ENCODE measurements at places on chromosomes 1 and 21. TPM values are rescaled to one million over a fixed set of nuclear protein-coding genes. Genes with fewer than 3 reads are reported as not detected.
A peak's percentile ranks its signal among the peaks of the same experiment; 100 is the strongest.

TSPEAR gene
- total RNA-seq, result not detected

IVL gene
- total RNA-seq, result not detected

ST6GALNAC5 gene
- total RNA-seq, result not detected

OR6K3 gene
- total RNA-seq, result not detected

MRPL24 gene
- total RNA-seq, result 65.8 TPM

DNA sequence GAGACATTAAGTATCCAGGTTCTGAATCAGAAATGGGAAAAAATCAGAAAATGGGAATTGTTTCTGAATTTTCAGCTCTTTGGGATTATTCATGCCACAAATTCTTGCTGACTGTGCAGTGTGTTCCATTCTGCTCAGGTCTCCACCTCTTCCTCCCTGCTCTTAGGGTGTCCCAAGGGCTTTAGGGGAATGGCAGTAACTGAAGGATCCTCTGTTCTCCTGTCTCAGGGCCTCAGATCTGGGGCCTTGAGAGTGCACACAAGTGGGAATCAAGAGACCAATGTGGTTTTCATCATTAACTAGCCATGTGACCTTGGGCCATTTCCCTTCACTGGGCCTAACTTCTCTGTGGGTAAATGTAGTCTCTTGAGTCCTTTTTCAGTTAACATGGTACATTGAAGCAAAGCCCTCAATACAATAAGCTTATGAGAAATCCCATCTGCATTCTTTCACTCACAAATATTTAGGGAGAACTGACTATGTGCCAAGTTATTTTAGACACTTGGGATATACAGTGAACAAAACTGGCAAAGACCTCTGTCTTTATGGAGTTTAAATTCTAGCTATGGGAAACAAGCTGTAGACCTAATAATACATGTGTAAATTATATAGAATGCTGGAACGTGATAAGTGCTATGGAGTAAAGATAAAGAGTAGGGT is 75.7 kb upstream of the SPATA6 start:
- H3K4me3 ChIP-seq, result no peak overlapping the region
- H3K27me3 ChIP-seq, result peaks cover 4% of the 10 kb centered on the region
- H3K4me1 ChIP-seq, result no peaks in the 10 kb centered on the region

DNA sequence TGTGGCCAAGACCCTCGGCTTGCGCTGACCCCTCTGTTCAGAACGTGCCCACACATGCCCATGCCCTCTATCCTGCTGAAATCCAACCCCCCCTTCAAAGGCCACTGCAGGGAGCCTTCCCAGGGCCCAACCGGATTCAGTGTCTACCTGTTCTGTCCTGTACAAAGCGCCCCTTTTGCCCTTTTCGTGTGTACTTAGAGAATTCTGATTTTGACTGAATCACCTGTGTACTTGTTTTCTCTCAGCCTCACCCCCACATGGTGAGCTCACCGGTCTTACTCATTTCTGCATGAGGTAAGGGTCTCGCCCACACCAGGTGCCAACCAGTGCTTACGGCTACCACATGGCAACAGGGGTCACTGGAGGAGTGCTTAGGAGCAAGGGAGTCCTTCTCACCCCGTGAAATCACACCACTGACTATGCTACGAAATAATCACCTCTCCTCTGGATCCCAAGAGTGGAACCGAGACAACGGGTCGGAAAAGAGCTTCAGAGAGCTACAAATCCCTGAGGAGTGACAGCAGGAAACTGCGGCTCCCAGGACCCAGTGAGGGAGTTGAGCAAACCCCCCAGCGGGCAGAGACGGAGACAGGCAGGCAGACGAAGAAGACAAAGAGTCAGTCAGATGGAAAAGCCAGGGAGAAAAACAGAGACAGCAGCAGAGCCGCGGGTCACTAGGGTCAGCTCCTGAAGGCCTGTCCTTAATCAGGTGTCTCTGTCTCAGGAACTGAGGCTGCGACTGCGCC is 2.1 kb upstream of the S100A2 start:
- H3K4me3 ChIP-seq, result no peak overlapping the region
- H3K36me3 ChIP-seq, result no peaks in the 10 kb centered on the region
- peak overlapping the region; percentile 59 for H3K27ac ChIP-seq

GRCh38 chr1:211527006-211527405 is 35.0 kb upstream of the RD3 start:
- no peak for DNase-seq
- no peaks in the 10 kb centered on the region for H3K36me3 ChIP-seq
- peaks cover 6% of the 10 kb centered on the region for H3K27me3 ChIP-seq
- no peak overlapping the region for H3K27ac ChIP-seq
- peak overlapping the region; percentile 26 for H3K4me3 ChIP-seq
- H3K4me1 ChIP-seq, result peaks cover 14% of the 10 kb centered on the region

- peaks cover 32% of the 10 kb centered on the region for H3K27me3 ChIP-seq
- no peaks in the 10 kb centered on the region for H3K4me1 ChIP-seq
- no peak overlapping the region for H3K27ac ChIP-seq
- DNase-seq, result no peak
- no peak overlapping the region for H3K4me3 ChIP-seq
Observed at GRCh38 chr1:29478879-29479278, 242.6 kb downstream of the PTPRU start.

- H3K27ac ChIP-seq, result no peak overlapping the region
- H3K4me3 ChIP-seq, result no peak overlapping the region
- no peaks in the 10 kb centered on the region for H3K36me3 ChIP-seq
- H3K27me3 ChIP-seq, result peaks cover 12% of the 10 kb centered on the region
- peaks cover 4% of the 10 kb centered on the region for H3K4me1 ChIP-seq
Observed at GRCh38 chr1:234307726-234308125, 65.5 kb upstream of the COA6 start.

DNA sequence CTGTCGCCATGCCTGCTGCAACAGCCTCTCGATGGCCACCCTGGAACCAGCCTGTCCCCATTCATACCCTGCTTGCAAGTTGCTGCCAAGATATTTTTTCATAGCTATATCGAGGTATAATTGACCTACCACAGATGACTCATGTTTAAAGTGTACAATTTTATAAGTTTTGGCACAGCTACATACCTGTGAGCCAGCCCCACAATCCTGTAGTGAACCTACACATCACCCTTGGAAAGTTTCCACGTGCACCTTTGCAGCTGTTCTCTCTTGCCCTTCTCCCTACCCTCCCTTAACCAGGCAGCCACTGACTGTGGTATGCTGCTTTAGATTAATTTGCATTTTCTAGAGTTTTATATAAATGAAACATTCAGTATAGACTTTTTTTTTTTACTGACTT is 23.0 kb upstream of the KCNJ6 start:
- DNase-seq, result no peak
- no peak overlapping the region for H3K4me3 ChIP-seq
- no peaks in the 10 kb centered on the region for H3K36me3 ChIP-seq
- H3K27ac ChIP-seq, result no peak overlapping the region
- H3K4me1 ChIP-seq, result no peaks in the 10 kb centered on the region
- H3K27me3 ChIP-seq, result no peaks in the 10 kb centered on the region

DNA sequence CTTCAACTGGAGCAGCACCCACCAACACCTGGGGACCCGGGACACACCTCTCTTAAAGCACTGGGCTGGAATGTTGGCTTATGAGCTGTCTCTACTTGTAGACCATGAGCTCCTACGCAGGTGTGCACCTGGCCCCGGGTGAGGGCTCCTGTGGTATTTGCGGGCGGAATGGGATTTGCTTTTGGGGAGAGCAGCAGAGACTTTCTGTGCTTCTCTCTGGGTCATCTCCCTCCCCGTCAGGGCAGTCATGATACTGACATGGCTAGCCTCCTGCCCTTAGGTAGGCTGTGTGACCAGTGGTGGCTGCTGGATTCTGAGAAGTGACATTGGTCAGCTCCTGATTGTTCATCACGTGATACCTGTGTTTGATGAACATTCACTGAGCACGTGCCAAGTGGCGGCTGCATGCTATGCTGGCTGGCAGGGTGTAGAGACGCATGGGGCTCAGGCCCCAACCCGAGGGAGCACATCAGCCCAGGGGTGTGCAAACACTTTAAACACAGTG is 9.0 kb upstream of the ZBTB21 start:
- H3K36me3 ChIP-seq, result no peaks in the 10 kb centered on the region
- no peaks in the 10 kb centered on the region for H3K4me1 ChIP-seq
- no peak overlapping the region for H3K27ac ChIP-seq
- no peak for DNase-seq
